ENCODE measurements at places on chromosomes 12 and 14. TPM values are rescaled to one million over a fixed set of nuclear protein-coding genes. Genes with fewer than 3 reads are reported as not detected.

SLC2A14 gene
- total RNA-seq, result 0.22 TPM

TSFM gene
- 24.2 TPM for total RNA-seq

GALNT8 gene
- total RNA-seq, result 5.5 TPM

SBNO1 gene
- 18.3 TPM for total RNA-seq

SDS gene
- total RNA-seq, result not detected
